ENCODE measurements at places on chromosomes 16 and 17. TPM values are rescaled to one million over a fixed set of nuclear protein-coding genes. Genes with fewer than 3 reads are reported as not detected.
A peak's percentile ranks its signal among the peaks of the same experiment; 100 is the strongest.

DNA sequence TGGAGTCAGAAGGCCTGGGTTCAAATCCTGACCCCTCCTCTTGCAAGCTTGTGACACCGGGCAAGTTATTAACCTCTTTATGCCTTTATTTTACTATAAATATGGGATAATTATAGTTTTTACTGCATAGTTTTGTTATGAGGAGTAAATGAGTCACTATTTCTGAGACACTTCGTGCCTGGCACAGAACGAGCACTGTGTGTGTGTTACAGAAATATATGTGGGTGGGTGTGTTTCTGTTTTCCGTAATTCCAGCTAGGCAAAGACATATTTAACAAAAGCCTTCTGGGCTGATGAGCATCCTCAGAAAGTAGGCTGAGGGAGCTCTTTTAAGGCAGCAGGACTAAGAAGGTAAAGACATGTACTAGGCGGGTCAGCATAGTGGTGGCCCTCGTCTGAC is 417.9 kb downstream of the MAF start:
- DNase-seq = no peak

- DNase-seq = no peak
Observed at GRCh38 chr16:47262938-47263337, 119.2 kb upstream of the NETO2 start.

DNA sequence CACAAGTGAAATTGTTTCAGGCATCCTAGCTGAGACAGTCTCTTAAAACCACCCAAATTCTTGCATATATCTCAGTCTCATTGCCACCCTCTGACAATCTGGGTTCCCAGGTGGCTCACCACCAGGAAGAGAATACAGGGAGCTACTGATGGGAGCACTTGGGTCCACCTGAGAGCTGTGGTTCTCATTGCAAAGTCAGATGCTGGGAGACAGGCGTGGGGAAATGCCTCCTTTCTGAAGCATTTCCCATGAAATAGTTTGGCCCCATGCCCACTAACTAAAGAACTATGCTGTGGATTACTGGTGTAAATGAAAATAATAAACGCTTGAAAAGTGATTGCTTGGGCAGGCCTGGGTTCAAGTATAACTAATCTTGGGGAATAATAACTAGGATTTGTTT is 70.3 kb downstream of the CMC2 start:
- DNase-seq = no peak

DNA sequence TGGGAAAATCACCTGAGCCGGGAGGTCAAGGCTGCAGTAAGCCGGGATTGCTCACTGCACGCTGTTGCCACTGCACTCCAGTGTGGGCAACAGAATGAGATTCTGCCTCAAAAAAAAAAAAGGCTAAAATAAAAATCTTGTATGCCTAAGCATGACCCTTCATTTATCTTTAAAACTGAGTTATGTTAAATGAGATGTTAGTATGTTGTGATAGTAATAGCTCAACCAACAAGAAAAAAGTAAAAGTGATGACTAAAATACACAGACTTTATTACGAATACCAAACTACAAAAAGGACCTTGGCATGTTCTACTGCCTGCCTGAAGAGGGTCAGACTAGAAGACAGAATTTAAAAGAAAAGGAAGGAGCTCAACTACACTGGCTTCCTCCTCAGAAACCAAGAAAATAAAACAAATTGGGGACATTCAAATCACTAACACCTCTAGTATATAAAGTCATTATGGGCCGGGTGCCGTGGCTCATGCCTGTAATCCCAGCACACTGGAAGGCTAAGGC is 4.4 kb downstream of the SMURF2 start:
- DNase-seq = no peak

DNA sequence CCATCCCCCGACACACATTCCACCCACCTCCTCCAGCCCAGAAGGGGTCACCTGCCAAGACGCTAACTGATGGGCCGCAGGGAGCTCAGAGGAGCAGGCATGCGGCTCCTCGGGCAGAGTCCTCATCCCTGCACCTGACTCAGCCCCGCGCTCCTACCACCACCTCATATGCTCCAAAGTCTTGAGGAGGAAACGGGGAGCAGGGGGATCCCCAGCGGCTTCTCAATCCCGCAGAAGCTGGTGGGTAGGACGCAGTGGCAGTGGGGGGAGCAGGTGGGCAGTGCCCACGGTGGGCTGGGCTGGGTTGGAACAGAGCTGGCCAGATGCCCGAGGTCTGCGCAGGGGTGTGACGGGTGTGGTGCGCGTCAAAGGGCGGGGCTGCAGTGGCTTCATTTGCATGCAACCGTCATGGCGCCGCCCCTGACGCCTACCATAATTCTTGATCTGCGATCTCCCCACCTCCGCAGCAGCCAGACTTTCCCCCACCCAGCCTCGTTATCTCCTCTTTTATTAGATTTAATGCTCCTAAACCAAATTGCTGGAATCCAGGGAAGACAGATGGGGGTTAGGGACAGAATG is 39.0 kb upstream of the EMP2 start:
- DNase-seq = no peak

- no peak for DNase-seq
Observed at GRCh38 chr16:29898135-29898803, 1.1 kb downstream of the SEZ6L2 start.

- DNase-seq = no peak
Observed at GRCh38 chr16:51820176-51820575, 669.1 kb upstream of the SALL1 start.

DNA sequence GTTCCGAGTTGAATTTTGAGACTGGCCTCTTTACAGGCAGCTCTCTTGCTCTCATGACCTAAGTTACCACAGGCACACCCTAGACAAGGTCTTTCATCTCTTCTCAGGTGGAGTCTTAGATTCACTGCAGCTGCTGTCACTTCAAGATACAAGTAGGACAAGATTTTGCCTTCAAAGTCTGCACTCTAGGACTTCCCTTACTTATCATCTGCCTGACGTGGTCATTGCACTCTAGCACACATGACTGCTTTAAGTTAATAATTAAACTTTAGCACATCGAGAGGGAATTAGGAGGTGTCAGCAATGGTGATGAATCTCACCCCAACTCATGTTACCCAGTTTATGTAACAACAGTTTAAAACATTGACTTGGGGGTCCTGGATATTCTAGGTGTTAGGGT is 25.6 kb downstream of the RNF135 start:
- no peak for DNase-seq

DNA sequence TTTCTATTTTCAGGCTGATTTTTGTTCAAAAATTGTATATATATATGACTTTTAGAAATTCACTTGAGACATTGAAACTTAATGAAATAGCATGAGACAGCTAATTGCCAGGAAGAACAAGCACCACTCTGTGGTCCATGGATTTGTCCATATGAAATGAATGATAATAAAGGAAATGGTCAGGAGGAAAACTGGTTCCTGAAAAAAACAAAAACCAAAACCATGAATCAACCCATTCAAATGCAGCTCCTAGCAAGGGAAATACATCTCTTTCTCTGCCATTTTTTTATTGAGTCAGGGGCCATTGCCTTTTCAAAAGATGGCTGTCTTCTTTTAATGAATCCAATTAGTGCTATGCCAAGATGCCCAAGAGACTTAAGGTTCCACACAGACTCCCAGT is 230.7 kb downstream of the SLC39A11 start:
- no peak for DNase-seq

- peak; percentile 89 for DNase-seq
Observed at GRCh38 chr16:84819644-84820304, at the start of gene CRISPLD2. Gene CRISPLD2, plus strand, starts transcription at chr16:84819985. Its CDS starts 18,511 bp downstream, at chr16:84838496.

DNA sequence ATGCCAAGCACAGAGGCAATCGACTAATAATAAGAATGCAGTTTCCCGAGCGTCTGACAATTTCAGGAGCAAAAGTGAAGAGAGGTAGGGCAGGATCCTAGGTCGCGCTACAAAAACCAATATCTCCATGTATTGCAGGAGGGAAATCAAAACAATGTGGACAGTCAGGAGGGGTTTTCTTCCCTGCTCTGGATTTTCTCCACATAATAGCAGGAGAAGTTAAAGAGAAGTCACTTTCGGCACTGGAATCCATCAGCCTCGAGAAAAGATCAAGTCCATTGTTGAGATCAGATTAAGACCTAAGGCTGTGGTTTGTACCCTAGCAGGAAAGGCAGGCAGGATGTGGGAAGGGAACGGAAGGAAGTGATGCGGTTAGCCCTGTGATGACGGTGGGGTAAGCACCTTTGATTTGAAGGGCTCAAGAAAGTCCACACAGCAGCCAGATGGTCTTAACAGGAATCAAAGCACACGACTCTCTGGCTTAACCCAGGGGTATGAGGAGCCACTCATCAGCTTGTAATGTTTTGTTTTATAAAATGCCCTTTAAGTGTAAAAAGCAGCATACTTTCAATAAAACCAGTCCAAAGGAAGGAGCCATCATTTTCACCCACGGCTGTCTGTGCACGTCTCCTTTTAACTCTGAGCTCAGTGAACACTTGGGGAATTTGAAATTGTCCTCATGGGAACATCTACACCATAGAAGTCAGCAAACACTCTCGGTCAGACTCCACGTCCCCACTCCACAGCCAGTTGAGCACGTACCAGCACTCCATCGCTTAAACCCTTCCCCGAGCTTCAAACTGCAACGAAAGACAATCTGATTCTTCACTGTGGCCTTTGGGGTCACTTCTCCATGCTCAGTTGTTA is 15.8 kb upstream of the AKTIP start:
- DNase-seq = no peak

DNA sequence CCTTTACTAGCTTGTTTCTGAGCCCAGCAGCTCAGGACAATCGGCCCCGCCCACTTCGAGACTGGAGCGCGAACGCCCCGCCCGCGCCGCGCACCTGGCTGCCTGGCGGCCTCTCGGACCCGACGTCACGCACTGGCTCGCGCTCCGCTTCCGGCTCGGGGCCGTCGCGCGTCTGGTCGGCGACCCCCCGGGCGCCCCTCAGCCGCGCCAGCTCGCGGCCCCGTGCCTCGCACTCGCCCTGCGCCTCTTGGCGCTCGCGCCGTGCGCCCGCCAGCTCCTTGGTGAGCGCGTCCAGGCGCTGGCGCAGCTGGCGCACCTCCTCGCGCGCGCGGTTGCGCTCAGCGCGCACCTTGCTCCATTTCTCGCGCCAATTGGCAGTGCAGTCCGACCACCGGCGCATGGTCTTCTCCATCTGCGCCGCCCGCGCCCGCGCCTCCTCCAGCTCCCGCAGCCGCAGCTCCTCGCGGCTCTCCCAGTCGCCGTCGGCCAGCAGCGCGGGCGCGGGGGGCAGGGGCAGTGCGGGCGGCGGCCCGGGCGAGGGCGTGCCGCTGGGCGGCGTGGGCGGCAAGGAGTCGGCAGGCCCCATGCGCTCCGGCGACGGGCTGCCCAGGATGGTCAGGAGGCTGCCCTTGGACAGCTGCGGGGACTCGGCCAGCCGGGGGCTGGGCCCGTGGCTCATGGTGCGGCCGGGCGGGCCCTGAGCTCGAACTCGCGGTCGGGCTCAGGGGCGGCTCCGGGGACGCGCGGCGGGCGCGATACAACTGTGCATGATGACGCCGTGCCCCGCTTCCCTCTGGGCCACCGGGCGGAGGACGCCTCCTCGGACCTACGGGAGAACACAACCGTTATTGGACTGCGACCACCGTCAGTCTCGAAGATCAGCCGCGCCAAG is 7.6 kb downstream of the CCDC102A start:
- DNase-seq = no peak

DNA sequence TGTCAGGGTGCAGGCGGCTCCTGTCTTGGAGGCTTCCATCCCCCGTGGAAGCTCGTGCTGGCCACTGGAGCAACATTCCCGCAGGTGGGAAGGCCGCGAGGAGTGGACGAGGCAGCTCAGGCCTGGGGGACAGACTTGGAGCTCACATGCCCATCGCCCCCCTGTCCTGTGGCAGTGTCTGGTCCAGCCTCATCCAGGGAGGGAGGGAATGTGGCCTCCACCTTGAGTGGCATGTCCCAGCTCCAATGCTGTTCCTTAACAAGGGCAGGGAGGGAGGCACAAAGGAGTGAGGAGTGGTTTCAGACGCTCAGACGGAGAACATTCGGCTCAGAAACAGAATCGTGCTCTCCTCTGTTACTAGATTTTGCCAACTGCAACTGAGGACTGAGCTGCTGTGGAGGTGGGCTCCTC is 159.4 kb upstream of the CHMP6 start:
- peak; percentile 52 for DNase-seq

DNA sequence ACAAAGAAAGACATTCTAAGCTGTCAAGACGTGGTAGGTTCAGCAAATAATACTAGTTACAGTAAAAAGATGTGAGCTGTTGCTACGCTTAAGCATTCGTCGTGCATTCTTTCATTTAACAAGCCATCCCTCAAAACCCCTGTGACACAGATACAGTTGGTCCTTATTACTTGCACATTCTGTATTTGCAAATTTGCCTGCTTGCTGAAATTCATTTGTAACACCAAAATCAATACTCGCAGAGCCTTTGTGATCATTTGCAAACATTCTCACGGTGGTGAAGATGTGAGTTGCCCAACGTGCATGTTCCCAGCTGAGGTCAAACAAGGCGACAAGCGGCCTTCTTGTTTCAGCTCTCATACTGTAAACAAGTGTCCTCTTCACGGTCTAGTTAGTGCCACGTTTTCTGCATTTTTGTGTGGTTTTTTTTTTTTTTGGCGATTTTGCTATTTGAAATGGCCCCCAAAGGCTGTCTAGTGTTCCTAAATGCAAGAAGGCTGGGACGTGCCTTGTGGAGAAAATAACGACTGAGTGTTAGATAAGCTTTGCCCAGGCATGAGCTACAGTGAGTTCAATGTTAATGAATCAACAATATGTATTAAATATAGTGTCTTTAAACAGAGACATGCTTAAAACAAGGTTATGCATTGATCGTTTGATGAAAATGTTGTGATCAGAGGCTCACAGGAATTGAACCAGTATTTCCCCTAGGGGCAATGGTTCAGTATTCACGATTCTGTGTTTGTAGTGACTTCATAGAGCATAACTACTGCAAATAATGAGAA is 84.1 kb downstream of the RAB11FIP4 start:
- DNase-seq = no peak

NAGS gene
- total RNA-seq = 0.78 TPM
